ENCODE measurements at places on chromosomes 16 and 17.

GRCh38 chr16:84941921-84942320, 69.4 kb downstream of the ZDHHC7 start:
- no peak overlapping the region for H3K27ac ChIP-seq
- no peak for DNase-seq
- no peaks in the 10 kb centered on the region for H3K27me3 ChIP-seq

DNA sequence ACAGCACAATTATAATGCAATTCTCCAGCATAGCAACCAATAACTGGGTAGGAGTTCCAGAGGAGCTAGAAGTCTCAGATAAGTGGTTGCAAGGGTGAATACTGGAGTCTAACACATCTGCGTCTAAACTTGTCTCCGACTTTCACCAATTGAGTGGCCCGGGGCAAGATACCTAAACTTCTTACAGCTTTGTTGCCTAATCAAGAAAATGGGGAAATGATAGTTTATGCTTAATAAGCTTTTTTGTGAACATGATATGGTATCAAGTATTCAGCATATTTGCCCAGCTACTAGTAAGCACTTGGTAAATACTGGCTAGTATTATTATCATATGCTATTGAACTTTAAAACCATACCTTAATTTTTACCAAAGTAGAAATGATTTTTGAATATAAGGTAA, 183.5 kb downstream of the KCNJ2 start:
- no peak for DNase-seq
- H3K36me3 ChIP-seq, result no peaks in the 10 kb centered on the region
- no peaks in the 10 kb centered on the region for H3K27me3 ChIP-seq
- H3K27ac ChIP-seq, result no peak overlapping the region
- H3K4me3 ChIP-seq, result no peak overlapping the region

DNA sequence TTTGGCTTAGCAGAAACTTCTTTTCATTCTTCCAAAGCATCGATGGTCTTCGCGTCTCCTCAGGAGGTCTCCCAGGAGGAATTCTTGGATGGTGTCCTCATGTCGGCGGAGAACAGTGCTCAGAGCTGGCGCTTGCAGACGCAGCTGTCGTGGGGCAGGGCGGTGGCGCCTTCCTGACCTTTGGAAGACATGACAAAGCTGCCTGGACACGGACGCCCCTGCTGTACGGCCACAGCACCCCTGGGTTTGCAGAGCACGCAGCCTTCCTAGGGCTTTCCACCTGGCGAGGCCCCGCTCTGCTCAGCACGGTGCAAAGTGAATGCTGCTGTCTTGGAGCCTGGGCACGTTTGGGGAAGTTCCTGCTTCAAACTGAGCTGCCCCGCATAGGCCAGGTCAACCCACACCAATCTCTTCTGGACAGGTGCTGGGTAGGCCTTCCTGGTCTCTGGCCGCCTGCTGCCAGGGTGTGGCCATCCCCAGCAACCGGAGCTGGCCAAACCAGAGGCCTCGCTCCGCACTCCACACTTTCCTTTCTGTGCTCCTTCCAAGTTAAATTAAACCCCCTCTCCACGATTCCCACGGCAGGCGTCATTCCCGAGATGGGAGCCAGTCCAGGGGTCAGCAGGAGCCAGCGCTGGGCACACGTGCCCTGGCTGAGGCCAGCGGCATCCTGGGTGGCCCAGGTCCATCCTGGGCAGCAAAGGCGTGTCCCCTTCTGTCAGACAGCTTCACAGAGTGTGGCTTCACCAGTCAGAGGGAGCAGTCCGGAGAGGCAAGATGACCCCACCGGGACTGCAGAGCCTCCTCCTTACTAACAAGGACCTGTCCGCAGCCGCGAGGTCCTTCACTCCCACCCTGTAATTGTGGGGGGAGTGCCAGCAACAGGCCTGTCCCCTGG, 15.0 kb upstream of the KREMEN2 start:
- no peaks in the 10 kb centered on the region for H3K27me3 ChIP-seq
- H3K4me3 ChIP-seq, result no peak overlapping the region
- 0 out of 2 replicates have a peak, but pooled peaks cover under 1% of the 10 kb centered on the region for H3K4me1 ChIP-seq
- no peaks in the 10 kb centered on the region for H3K36me3 ChIP-seq
- DNase-seq, result no peak

- H3K4me3 ChIP-seq, result no peak overlapping the region
- no peaks in the 10 kb centered on the region for H3K27me3 ChIP-seq
- DNase-seq, result no peak
- no peaks in the 10 kb centered on the region for H3K36me3 ChIP-seq
- H3K27ac ChIP-seq, result no peak overlapping the region
Observed at GRCh38 chr17:43411749-43412148, 13.0 kb downstream of the ARL4D start.

DNA sequence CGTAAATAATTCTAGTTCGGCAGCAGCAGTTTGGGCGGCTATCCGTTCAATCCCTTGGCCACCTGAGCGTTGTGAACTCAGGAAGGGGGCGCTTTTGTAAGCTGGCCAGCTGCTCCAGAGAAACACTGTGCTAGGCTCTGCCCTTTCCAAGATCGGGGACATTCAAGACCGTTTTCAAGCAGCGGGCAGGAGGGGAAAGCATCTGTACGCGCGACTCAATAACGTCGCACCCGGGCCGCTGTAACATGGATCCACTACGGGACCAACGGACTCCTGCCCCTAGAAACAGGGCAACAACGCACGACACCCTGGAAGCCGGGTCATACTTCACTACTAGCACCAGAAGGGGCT, 463 bp downstream of the TOP2A start:
- no peak overlapping the region for H3K27ac ChIP-seq
- peaks cover 4% of the 10 kb centered on the region for H3K36me3 ChIP-seq
- DNase-seq, result no peak
- peak overlapping the region; percentile 86 for H3K4me3 ChIP-seq
- H3K27me3 ChIP-seq, result no peaks in the 10 kb centered on the region
- H3K4me1 ChIP-seq, result peaks cover 5% of the 10 kb centered on the region

- no peak overlapping the region for H3K27ac ChIP-seq
- H3K4me3 ChIP-seq, result no peak overlapping the region
- no peaks in the 10 kb centered on the region for H3K27me3 ChIP-seq
- no peaks in the 10 kb centered on the region for H3K36me3 ChIP-seq
- no peak for DNase-seq
- H3K4me1 ChIP-seq, result no peaks in the 10 kb centered on the region
Observed at GRCh38 chr16:86104537-86105048, 205.6 kb downstream of the IRF8 start.

GRCh38 chr17:44837196-44837595, 7.1 kb upstream of the GJC1 start:
- no peak overlapping the region for H3K4me3 ChIP-seq
- H3K36me3 ChIP-seq, result no peaks in the 10 kb centered on the region
- no peaks in the 10 kb centered on the region for H3K4me1 ChIP-seq
- DNase-seq, result no peak
- H3K27me3 ChIP-seq, result no peaks in the 10 kb centered on the region

- no peak overlapping the region for H3K27ac ChIP-seq
- DNase-seq, result no peak
- H3K27me3 ChIP-seq, result no peaks in the 10 kb centered on the region
- no peaks in the 10 kb centered on the region for H3K4me1 ChIP-seq
- no peak overlapping the region for H3K4me3 ChIP-seq
Observed at GRCh38 chr16:66295761-66296546, 70.5 kb upstream of the CDH5 start.

DNA sequence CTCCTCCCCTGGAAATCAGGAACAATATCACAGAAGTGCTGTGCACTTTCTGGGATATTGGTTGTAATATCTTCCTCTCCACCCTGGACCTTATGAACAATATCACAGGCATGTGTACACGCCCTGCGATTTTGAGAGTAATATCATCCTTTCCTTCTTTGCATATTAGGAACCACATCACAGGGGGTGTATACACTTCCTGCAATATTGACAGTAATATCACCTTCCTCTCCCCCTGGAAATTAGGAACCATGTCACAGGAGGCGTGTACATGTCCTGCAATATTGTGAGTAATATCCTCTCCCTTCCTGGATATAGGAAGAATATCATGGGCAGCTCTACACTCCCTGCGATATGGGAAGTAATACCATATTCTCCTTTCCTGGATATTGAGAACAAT, 14.2 kb upstream of the TEKT5 start:
- no peak overlapping the region for H3K27ac ChIP-seq
- H3K27me3 ChIP-seq, result no peaks in the 10 kb centered on the region
- DNase-seq, result no peak

DNA sequence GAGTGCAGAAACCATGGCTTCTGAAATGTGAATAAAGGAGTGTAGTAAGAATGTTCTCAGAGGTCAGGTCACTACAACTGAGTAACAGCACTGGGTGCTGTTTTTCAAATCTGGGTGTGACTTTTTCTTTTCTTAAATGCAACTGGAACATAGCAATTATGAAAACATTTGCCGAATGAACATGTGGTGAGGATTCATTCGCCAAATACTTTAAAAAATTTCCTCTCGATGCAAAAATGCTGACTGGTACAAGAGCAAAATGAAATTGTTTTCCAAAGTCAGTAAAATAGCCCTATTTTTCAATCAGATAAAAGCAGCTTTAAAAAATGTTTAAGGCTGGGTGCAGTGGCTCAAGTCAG, 18.6 kb downstream of the ZDHHC7 start:
- H3K4me3 ChIP-seq, result no peak overlapping the region
- peaks cover 23% of the 10 kb centered on the region for H3K36me3 ChIP-seq
- no peaks in the 10 kb centered on the region for H3K27me3 ChIP-seq
- H3K27ac ChIP-seq, result no peak overlapping the region

DNA sequence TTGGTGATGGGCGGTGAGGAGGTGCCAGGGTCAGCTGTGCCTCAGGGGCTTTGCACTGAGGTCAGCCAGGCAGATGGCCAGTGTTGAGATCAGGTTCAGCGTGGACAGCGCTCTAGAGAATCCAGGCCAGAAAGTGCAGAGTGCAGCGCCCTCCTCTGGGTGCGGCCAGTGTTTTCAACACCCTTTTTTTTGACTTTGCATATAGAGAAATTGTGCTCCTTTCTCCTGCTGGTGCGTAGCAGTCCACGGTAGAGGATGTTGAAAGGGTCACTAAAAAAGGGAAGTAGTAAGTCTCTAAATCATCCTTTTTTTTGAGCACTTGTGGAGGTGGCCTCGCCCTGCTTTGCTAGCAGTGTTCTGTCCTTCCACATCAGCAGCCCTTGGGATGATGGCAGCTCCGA, 53.9 kb downstream of the BANP start:
- peaks cover 8% of the 10 kb centered on the region for H3K36me3 ChIP-seq
- DNase-seq, result no peak
- no peak overlapping the region for H3K4me3 ChIP-seq
- no peaks in the 10 kb centered on the region for H3K4me1 ChIP-seq
- no peaks in the 10 kb centered on the region for H3K27me3 ChIP-seq

DNA sequence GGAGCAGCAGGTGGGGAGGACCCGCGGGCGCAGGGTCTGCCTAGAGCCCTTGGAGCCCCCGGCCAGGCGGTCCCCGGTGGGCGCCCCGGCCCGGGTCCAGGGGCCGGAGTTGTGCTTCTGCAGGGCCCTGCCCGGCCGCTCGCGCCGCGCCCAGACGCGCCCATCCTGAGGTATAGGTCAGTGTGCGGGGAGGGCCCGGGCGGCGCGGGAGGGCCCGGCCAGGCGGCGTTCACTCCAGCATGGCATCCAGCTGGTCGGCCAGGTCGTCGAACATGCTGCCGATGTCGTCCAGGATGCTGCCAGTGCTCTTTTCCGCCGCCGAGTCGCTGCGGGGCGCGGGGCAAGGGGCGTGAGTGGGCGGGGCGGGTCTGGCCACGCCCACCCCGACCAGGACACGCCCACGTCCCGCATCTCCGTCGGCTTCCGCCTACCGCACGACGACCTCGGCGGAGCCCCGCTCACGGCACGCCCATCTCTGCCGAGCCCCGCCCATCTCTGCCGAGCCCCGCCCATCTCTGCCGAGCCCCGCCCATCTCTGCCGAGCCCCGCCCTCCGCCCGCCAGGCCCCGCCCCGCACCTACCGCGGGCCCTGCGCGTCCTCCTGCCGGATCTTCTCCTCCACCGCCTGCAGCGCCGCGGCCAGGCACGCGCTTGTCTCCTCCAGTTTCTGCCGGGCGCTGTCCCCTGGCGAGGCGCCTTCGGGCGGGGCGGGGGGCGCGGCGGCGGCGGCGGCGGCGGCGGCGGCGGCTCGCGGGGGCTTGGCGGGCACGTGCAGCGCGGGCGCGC, 17.9 kb downstream of the CASKIN1 start:
- H3K4me3 ChIP-seq, result no peak overlapping the region
- H3K27me3 ChIP-seq, result no peaks in the 10 kb centered on the region
- H3K27ac ChIP-seq, result no peak overlapping the region
- peaks cover 2% of the 10 kb centered on the region for H3K4me1 ChIP-seq

GRCh38 chr16:9372934-9373890, 281.8 kb downstream of the HAPSTR1 start:
- no peak for DNase-seq
- no peaks in the 10 kb centered on the region for H3K27me3 ChIP-seq
- H3K4me3 ChIP-seq, result no peak overlapping the region

GRCh38 chr16:63458846-63459245, 1422.6 kb upstream of the CDH8 start:
- H3K36me3 ChIP-seq, result no peaks in the 10 kb centered on the region
- H3K27ac ChIP-seq, result no peak overlapping the region
- no peak for DNase-seq
- H3K27me3 ChIP-seq, result no peaks in the 10 kb centered on the region
- no peak overlapping the region for H3K4me3 ChIP-seq
- no peaks in the 10 kb centered on the region for H3K4me1 ChIP-seq

DNA sequence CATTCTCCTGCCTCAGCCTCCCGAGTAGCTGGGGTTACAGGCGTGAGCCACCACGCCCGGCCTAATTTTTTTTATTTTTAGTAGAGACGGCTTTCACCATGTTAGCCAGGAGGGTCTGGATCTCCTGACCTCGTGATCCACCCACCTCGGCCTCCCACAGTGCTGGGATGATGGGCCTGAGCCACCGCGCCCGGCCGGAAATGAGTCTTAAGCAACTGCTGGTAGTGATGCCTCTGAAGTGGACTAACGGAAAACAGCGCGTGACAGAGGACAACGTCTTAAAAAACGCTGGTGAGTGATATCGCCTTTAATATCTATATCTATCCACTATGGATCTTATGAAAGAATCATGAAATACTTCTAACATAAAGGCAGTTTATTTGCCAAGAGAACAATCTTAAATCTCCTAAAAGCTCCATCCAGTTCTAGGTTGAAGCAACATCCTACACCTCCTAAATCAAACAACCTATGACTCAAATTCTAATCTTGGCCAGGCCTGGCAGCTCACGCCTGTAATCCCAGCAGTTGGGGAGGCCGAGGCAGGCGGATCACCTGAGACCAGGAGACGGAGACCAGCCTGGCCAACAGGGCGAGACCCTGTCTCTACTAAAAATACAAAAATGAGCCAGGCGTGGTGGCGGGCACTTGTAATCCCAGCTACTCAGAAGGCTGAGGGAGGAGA, 69.8 kb downstream of the NXN start:
- peaks cover 2% of the 10 kb centered on the region for H3K4me1 ChIP-seq
- no peaks in the 10 kb centered on the region for H3K36me3 ChIP-seq
- H3K27ac ChIP-seq, result no peak overlapping the region
- no peak for DNase-seq
- no peaks in the 10 kb centered on the region for H3K27me3 ChIP-seq

All from iPS DF 6.9 (cell line).